Pancreas (tissue), 10 donors: ENCODE measurements at places on chromosomes 4 and X. TPM values are rescaled to one million over a fixed set of nuclear protein-coding genes. Genes with fewer than 3 reads are reported as not detected.

SPIN2A gene
- total RNA-seq = 0.41 TPM

PRSS12 gene
- 7.4 TPM for total RNA-seq

DNA sequence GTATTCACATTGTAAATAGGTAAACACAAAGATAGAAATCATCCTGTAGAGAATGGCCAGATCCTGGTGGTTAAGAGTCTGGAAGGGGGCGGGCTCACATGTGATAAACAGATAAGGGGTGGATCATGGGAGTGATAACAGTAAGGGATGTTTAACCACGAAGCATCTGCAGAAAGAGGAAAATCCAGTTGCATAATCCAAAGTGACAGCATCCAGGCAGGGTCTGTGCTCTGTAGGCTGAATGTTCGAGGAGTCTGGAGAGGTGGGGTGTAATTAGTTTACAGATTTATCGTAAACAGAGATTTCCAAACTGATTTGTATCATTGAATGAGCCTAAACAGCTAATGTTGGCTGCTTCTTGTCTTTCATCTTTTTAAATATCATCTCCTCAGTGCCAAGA is 1009.8 kb upstream of the SLIT2 start:
- DNase-seq = no peak

PCDH7 gene
- 0.64 TPM for total RNA-seq

DNA sequence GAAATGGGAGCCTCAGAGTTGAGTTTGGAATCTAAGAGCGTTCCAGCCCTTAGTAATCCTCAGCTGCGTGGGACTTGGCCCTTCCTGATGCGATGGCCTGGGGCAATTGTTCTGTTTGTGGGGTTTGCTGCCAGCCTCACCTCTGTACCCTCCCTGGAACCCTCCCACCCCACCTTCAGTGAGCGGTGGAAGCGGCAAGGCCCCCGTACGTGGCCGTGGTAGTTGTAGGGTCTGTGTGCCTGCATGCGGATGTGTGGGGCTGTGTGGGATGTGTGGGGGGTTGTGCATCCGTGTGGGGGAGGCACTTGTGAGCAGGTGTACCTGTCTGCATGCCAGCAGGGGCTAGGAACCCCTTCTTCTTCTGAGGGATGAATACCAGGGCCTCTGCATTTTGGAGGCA is 65.4 kb upstream of the ADRA2C start:
- peak; percentile 10 for DNase-seq

DNA sequence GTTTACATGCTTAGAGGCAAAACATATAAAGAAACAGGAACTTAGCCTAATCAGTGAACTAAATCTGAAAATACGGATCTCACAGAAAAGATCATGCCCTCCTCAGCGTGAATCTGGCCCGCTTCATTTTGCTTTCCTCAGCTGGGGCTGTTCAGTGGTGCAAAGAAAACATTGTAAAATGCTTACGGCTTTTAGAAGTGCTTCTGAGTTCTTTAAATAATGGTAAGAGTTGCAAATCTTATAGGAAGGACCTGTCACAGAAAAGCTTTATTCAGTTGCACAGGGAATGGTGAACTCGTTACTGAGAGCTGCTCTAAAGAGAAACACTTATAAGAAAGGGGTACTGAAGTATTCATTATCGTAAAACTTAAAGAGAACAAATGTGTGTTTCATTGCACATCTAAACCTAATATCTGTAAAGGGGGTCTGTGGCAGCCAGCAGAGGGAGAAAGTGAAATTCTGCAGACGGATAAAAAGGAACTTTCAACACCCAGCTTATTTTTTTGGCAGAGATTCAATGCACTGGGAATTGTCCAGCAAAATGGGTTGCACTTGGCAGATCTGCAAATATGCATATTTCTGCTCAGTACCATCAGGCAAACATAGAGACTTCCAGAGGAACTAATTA is 139.2 kb upstream of the ANK2 start:
- DNase-seq = no peak

DNA sequence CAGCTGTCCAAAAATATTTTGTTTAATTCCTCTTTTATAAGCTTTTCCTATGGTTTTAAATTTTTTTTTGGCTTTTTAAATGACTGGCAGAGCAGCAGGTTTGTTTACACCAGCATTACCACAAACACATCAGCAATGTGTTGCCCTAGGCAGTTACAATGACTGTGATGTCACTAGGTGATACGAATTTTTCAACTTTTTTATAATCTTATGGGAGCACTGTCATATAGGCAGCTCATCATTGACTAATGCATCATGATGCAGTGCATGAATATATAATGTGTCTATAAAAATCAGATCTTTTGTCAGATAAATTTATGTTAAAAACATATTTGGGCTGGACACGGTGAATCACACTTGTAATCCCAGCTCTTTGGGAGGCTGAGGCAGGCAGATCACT is 231.6 kb upstream of the SLIT2 start:
- no peak for DNase-seq

DNA sequence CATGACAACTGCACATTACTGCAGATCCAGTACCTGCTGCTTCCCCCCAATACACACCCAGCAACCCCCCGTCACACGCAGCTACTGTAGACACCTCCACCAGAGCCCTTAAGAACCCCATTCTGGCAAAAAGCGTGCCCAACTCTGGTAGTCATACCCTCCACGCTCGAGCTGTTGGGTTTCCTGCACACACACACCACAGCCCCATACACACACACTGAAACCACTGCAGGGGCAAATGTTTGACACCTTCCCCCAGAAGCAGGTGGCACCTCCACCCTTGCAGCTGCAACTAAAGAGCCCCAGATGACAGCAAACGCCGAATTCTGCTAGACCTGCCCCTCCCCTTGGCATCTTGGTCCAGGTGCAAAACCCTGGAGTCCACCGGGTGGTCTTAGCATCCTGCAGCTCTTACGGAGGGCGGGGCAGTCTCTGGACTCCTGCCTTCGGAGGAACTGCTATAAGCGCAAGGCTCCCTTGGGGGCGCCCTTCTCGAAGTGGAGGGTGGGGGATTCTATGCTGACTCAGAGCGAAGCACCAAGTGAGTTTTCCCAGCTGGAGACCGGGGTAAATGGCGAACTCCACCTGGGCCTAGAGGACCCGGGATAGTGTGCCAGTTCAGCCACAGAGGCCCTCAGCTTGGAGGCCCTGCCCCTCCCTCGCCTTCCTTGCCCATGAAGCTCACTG is 1.5 kb downstream of the FRMPD3 start:
- DNase-seq = no peak

IL2RG gene
- total RNA-seq = 2.2 TPM

DNA sequence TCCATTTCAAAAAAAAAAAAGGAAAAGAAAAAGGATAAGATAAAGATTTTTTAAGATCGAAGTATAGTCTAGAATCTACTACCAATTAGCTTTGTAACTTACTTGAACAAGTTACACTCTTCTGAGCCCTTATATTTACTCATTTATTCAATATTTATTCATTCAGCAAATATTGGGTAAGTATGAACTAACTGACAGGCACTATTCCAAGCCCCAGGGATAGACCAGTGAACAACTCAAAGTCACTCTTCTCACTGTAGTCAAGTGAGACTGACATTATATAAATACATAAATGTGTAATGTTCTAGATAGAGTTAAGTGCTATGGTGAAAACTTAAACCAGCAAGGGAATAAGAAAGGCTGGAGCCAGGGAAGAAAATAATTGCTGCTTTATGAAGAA is 131.6 kb downstream of the ARHGAP24 start:
- no peak for DNase-seq
